ENCODE measurements at places on chromosomes 6 and 20.

- DNase-seq = no peak
Measured at GRCh38 chr6:28205879-28206278, 19.2 kb upstream of the ZSCAN9 start.

DNA sequence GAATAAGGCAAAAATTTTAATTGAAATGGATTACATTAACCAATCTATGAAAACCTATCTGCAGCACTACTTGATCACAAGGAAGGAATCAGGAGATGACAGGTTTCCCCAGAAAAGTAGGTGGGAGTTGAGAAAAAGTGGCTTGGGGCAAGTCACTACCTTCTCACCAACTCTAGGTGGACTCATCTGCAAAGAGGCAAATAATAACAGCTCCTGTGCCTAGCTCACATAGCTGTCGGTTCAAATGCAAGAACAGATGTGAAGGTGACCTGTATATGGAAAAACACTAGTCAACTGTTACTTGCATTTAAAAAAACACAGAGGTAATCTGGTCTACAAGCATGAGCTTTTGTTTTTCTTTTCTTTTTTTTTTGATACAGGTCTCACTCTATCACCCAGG, 67.2 kb downstream of the POPDC3 start:
- no peak for DNase-seq

DNA sequence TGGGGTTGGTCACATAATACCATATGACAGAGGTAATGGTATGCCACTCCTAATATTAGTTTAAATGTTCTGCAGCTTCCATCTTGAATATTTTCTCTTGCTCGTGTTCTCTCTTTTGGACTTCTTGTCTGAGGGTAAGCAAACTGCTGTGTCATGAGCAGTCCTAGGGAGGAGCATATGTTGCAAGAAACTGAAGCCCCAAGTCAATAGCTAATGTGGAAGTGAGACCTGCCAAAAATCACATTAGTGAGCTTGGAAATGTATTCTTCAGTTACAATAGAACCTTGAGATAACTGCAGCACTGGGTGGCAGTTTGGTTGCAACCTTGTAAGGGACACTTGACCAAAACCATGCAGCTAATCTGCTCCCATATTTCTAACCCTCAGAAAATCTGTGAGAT, 178.2 kb upstream of the IMPG1 start:
- no peak for DNase-seq

- no peak for DNase-seq
Measured at GRCh38 chr6:144248003-144248402, 37.1 kb upstream of the UTRN start.

DNA sequence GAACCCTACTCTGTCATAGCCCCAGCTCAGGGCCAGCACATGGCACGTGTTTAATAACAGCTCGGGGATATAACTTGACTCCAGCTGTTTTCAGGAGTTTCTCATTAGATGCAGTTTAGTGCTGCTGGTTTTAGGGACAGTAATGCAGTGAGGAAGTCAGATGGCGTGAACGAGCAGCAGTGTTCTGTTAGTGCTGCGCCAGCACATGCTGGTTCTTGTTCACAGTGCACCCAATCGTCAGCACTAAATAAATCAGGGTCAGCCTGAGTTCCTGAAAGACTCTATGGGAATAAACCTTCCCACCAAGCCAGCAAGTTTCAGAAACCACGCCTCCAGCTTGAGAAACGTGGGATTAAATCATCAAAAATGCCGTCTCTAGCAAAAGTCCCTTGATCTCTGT, 235.9 kb upstream of the SUPT3H start:
- DNase-seq = no peak

DNA sequence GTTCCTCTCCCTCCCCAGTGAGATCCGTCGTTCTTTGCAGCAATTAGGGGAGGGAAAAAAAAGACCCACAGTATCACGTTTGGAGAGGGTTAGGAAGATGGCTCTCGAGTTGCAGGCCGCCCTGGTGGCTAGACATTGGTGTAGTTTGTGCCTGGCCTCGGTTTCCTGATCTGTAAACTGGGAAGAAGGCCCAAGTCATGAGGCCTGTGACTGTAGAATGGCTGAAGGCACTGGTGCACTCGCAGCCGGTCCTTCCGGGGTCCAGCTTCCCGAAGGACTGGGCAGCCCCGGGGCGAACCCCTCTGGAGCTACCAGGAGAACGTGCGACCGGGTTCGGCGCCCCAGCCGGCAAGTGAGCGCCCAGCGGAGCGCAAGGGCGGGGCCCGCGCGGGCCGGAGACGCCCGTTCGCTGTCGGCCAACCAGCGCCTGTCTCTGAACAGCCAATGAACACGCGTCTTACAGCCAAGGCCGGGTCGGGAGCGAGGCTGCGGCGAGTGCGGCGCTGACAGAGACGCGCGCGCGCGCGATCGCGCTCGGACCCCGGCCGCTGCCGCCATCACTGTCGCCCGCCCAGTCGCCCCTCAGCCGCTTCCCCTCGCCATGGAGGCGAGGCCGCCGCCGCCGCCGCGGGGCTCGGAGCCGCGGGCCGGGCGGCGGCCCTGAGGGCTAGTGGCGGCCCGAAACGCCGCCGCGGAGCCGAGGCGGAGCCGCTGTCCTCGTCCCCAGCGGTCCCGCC, at the start of gene PTPRA:
Gene PTPRA, plus strand, starts transcription at position 472 of the 737 bp plus-strand sequence. CDS start 90,797 bp downstream, outside the sequence.
- peak; percentile 90 for DNase-seq

GRCh38 chr6:15793826-15794225, 131.0 kb upstream of the DTNBP1 start:
- no peak for DNase-seq

DNA sequence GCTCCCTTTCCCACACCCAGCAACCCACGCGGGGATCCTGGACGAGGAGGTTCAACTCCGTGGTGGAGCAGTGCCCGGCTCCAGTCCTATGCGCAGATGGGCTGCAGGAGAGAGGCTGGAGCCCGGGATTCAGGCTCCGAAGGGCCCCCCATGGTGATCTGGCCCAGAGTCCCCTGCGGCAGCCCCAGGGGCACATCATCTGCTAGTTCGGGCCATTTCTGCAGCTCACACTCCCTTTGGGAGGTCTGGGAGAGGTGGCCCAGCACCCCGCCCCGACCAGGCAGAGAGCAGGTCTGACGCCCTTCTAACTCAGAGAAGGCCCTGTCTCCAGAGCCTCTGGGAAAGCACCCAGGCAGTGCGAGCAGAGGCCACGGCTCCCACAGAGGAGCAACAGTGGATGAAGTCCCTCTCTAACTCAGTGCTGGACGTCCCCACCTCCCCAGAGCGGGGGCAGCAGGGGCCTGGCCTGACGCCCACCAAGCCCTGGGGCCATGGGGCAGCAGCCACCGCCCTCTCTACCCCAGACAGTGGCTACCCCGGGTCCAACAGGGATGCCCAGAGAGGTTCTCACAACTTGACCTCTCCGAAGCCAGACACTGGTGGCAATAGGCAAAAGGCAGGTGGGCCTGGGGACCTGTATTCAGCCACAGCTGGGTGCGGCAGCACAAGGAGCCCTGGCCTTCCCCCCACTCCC, 3.3 kb downstream of the KCNQ2 start:
- DNase-seq = no peak

GRCh38 chr6:39517756-39518155, 195.3 kb upstream of the KCNK16 start:
- DNase-seq = no peak

- DNase-seq = no peak
Measured at GRCh38 chr6:153108315-153108714, 22.8 kb downstream of the RGS17 start.

- no peak for DNase-seq
Measured at GRCh38 chr6:39527792-39528564, 197.2 kb downstream of the KIF6 start.

DNA sequence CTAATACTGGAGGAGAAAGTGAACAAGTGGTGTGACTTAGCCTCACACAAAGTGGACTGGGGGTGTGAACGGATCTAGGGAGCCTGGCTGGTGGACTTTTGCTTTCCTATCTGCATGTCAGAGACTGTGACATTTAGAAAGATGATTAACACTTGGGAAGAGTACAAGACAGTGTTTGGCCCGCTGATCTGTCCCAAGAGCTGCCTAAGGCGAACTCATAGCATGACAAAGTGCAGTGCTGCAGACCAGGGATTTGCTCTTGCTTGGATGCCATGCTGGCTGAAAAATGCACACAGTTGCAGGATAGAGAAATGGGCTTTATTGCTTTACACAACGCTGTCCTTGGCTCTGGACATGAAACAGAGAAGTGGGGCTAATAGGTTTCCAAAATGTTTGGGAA, 386.0 kb upstream of the MAN1A1 start:
- DNase-seq = no peak

GRCh38 chr6:94478133-94479005, 1059.0 kb upstream of the EPHA7 start:
- no peak for DNase-seq

GRCh38 chr6:131875647-131876046, 67.8 kb downstream of the ENPP1 start:
- DNase-seq = no peak

GRCh38 chr6:43331470-43331869, 22.8 kb upstream of the CRIP3 start:
- no peak for DNase-seq

- no peak for DNase-seq
Measured at GRCh38 chr6:82385102-82385501, 21.5 kb downstream of the TPBG start.

DNA sequence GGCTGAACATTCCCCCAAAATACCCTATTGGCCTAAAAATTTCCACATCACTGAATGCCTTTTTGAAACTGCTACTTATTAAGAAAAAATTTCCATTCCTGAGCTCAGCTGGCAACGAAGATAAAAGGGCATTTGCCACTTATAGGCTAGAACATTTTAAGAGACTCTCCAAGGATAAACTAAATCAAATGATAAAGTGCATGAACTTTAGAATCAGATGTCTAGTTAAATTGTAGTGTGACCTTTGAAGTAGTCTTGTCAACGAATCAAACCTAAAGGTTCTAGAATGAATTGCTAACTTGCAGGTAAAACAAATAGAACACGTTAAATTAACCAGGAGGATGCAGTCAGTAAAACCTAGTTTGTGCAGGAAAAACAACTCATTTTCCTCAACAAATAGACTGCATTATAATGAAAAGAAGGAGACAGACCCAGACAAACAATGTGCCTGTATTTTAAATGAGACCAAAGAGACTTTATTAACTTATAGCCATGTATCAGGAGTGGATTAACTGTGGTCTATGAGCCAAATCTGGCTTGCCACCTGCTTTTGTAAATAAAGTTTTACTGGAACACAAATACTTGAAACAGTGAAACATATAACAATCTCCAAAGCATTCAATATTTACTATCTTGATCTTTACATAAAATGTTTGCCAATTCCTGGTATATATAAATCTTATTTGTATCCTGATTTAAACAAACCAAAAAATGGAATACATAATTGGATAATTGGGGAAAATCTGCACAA, 184.4 kb downstream of the MEI4 start:
- DNase-seq = no peak

- DNase-seq = no peak
Measured at GRCh38 chr6:39330057-39330456, 7.6 kb upstream of the KCNK16 start.

DNA sequence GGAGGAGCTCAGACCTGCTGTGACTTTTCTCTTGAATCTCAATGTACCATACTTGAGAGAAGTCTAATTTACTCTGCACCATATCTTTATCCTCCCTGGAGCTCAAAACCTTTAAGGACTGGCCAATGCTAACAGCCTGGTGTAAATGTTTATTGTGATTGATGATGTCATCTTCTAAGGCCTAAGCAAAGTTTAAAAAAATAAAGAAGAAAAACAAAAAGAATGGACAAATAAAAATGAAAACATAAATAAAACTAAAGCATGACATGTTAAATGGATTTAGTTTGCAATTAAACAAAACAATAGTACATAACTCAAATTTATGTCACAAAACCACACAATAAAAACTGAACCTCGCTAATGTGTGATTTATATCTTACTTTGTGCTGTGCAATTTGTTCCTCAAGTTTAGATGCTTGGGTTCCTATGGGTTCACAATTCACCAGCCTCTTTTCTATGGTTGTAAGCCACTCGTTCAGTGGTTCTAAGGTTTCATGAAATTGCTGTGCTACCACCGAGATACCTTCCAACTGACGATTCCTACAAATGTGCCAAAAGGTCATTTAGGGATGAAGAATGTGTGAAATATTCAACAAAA, 113.0 kb downstream of the DST start:
- DNase-seq = no peak

DNA sequence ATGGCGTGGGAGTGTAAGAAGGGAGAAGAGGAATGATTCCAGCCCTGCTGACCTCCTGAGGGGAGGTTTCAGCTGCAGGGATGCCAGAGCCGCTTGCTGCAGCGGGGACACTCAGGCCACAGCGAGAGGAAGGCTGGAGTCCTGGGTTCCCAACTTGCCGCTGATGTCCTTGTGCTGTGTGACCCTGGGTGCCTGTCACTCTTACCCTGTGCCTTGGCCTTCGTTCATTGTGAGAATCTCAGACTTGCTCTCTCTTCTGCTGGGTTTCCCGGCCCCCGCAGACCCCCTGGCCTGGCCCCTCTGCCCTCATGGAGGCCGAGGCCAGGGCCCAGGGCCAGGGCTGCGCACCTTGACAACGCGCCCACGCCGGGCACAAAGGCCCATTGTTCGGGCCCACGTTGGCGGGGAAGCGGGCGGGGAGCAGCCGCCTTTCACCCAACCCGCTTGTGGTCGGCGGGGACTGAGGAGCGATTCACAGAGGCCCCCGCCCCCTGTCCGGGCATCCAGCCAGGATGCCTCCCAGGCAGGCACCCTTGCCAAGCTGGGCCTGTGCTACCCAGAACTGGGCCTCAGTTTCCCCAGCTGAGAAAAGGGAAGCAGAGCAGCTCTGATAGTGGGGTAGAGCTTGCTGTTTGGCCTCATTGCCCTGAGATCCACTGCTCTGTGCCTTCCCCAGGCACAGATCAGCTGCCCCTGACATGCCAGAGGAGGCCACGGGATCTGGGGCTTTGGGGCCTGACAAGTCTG, 52.4 kb downstream of the CEBPB start:
- DNase-seq = no peak

DNA sequence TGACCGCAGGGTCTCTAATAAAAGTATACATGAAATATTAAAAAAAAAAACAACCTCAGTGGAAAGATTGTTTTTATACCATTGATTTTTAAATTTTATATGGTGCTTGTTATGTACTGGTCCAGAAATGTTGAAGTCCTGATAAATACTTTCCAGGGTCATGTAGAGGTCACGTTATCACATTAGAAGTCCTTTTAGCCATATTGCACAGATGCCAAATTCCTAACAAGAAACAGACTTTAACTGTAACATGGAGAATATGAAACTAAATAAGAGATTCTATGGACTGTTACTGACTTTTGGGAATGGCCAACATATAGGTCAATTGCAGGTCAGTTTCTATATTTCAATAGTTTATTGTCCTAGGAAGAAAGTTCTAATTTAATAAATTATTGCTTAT, 89.0 kb downstream of the ADGRB3 start:
- no peak for DNase-seq

DNA sequence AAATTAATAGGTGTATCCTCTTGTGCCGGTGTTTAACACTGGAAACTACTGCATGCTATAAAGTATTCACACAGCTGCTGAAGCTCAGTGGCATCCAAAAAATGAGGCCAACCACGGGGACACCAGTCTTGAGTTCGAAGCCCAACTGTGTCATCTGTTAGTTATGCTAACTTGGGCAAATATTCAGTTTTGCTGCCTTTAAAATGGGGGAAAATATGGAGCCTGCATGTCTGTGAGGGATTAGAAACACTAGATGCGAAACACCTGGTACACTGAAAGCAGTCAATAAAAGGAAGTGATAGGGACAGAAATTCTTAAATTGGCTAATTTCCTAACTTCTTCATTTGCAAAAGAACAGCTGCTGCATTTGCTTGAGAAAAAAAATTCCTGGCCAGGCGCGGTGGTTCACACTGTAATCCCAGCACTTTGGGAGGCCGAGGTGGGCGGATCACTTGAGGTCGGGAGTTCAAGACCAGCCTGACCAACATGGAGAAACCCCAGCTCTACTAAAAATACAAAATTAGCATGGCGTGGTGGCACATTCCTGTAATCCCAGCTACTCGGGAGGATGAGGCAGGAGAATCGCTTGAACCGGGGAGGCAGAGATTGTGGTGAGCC, 36.6 kb upstream of the MLIP start:
- DNase-seq = no peak
